Heart right ventricle (tissue), 16 donors: ENCODE measurements at places on chromosomes 12 and 14.
A peak's percentile ranks its signal among the peaks of the same experiment; 100 is the strongest.

DNA sequence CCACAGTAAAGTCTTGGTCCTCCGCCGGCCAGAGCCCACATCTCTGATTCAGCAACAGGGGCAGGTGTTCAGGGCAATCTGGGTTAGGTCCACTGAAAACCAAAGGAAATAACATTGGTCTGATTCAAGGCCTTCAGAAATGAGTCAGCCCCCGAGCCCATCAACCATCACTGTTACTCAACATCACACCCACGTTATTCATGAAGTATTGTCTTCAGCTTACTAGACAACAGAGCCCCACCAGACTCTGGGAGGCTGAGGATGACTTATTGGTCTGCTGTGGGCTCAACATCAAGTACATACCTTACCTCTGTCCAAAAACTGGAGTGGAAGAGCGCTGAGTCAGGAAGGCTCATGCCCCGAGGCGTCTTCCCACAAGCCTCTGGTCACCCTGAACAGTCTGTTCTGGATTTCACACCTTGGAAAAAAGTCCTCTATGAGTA lies 97.5 kb downstream of the ZFP36L1 start:
- no peaks in the 10 kb centered on the region for H3K36me3 ChIP-seq
- H3K4me3 ChIP-seq: no peak overlapping the region
- H3K27me3 ChIP-seq: no peaks in the 10 kb centered on the region
- H3K27ac ChIP-seq: no peak overlapping the region
- no peak for DNase-seq

- H3K27ac ChIP-seq: no peak overlapping the region
- H3K27me3 ChIP-seq: no peaks in the 10 kb centered on the region
- H3K36me3 ChIP-seq: no peaks in the 10 kb centered on the region
- DNase-seq: no peak
- H3K4me1 ChIP-seq: peaks cover 18% of the 10 kb centered on the region
- H3K4me3 ChIP-seq: no peak overlapping the region
Observed at GRCh38 chr14:50821510-50822464, 9.2 kb downstream of the NIN start.

GRCh38 chr12:15796493-15797141 lies 7.4 kb upstream of the EPS8 start:
- no peaks in the 10 kb centered on the region for H3K36me3 ChIP-seq
- no peaks in the 10 kb centered on the region for H3K4me1 ChIP-seq
- H3K27me3 ChIP-seq: no peaks in the 10 kb centered on the region
- H3K27ac ChIP-seq: no peak overlapping the region
- no peak for DNase-seq
- no peak overlapping the region for H3K4me3 ChIP-seq

GRCh38 chr14:27008187-27008586 lies 410.4 kb upstream of the NOVA1 start:
- no peaks in the 10 kb centered on the region for H3K36me3 ChIP-seq
- H3K4me3 ChIP-seq: no peak overlapping the region
- H3K4me1 ChIP-seq: no peaks in the 10 kb centered on the region
- no peak overlapping the region for H3K27ac ChIP-seq
- no peak for DNase-seq

- H3K4me1 ChIP-seq: peaks cover 8% of the 10 kb centered on the region
- no peaks in the 10 kb centered on the region for H3K27me3 ChIP-seq
- H3K36me3 ChIP-seq: no peaks in the 10 kb centered on the region
- DNase-seq: peak; percentile 56
- H3K27ac ChIP-seq: no peak overlapping the region
Observed at GRCh38 chr14:93132472-93133065, 16.8 kb upstream of the ITPK1 start.

DNA sequence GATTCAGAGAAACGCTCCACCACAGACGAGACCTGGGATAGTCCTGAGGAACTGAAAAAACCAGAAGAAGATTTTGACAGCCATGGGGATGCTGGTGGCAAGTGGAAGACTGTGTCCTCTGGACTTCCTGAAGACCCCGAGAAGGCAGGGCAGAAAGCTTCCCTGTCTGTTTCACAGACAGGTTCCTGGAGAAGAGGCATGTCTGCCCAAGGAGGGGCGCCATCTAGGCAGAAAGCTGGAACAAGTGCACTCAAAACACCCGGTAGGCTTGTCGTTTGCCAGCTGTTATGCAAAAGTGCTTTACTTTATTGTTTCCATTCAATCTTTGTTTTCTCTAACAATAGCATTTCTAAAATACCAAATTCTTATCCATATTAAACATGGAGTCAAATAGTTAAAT lies 287.3 kb downstream of the NAV3 start:
- no peaks in the 10 kb centered on the region for H3K4me1 ChIP-seq
- H3K4me3 ChIP-seq: no peak overlapping the region
- no peaks in the 10 kb centered on the region for H3K27me3 ChIP-seq

GRCh38 chr14:20836668-20837338 lies 34.2 kb upstream of the RNASE1 start:
- no peaks in the 10 kb centered on the region for H3K4me1 ChIP-seq
- H3K4me3 ChIP-seq: no peak overlapping the region
- DNase-seq: no peak

- peak overlapping the region; percentile 52 for H3K4me3 ChIP-seq
- H3K4me1 ChIP-seq: peaks cover 40% of the 10 kb centered on the region
- peak; percentile 36 for DNase-seq
- H3K36me3 ChIP-seq: no peaks in the 10 kb centered on the region
Observed at GRCh38 chr14:76958980-76959710, 69.4 kb downstream of the IRF2BPL start.

GRCh38 chr14:102043251-102044025 lies 43.4 kb downstream of the HSP90AA1 start:
- H3K27ac ChIP-seq: peak overlapping the region; percentile 65
- no peak overlapping the region for H3K4me3 ChIP-seq
- no peaks in the 10 kb centered on the region for H3K27me3 ChIP-seq
- H3K36me3 ChIP-seq: peaks cover 96% of the 10 kb centered on the region
- no peak for DNase-seq

DNA sequence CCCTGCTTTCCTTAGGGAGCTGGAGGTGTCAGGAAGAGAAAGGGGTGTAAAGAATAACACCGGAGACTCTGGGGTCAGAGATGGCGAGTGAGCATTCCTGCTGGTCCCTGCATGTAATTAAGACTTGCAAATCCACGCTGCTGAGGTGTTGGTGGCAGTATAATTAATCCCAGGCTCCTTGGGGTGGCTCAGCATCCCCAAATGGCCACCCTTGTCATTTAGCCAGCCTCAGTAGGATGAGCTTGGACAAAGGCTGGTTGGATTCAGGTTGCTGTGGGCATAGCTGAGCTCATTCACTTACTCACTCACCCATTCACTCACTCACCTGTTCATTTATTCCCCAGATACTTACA lies 174.4 kb upstream of the RPH3A start:
- H3K4me1 ChIP-seq: no peaks in the 10 kb centered on the region
- DNase-seq: no peak
- peaks cover 46% of the 10 kb centered on the region for H3K27me3 ChIP-seq
- H3K27ac ChIP-seq: no peak overlapping the region

GRCh38 chr14:96083667-96084320 lies 44.6 kb downstream of the C14orf132 start:
- H3K27me3 ChIP-seq: peaks cover 8% of the 10 kb centered on the region
- H3K4me1 ChIP-seq: no peaks in the 10 kb centered on the region
- H3K27ac ChIP-seq: no peak overlapping the region
- no peaks in the 10 kb centered on the region for H3K36me3 ChIP-seq

DNA sequence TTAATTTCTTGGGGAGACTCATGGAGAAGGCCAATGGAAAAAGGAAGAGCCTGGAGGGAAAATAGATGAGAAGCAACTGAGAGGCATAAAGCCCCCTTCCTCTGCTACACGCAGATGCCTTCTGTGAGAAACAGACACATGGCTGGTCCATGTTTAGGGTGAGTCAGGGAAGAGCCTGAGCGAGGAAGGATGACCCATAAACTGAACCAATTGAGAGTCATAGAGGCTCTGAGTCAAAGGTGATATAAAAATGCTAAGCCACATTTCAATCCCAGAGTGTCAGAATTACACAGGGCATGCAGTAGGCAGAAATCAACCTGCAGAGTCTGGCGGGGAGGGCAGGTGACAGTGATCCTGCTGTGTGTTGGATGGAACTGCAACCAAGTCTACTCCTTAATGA lies 30.1 kb upstream of the NEDD1 start:
- no peaks in the 10 kb centered on the region for H3K36me3 ChIP-seq
- no peak overlapping the region for H3K4me3 ChIP-seq
- H3K27me3 ChIP-seq: no peaks in the 10 kb centered on the region
- no peaks in the 10 kb centered on the region for H3K4me1 ChIP-seq

- no peak overlapping the region for H3K4me3 ChIP-seq
- no peaks in the 10 kb centered on the region for H3K36me3 ChIP-seq
- no peaks in the 10 kb centered on the region for H3K4me1 ChIP-seq
- H3K27ac ChIP-seq: no peak overlapping the region
Observed at GRCh38 chr14:81329640-81330381, 70.3 kb downstream of the STON2 start.

GRCh38 chr12:12016284-12017100 lies 54.2 kb upstream of the BCL2L14 start:
- DNase-seq: no peak
- H3K27ac ChIP-seq: no peak overlapping the region
- H3K36me3 ChIP-seq: no peaks in the 10 kb centered on the region
- peaks cover 22% of the 10 kb centered on the region for H3K4me1 ChIP-seq
- H3K27me3 ChIP-seq: no peaks in the 10 kb centered on the region
- H3K4me3 ChIP-seq: no peak overlapping the region

GRCh38 chr12:121964813-121965643 lies 46.6 kb downstream of the CFAP251 start:
- DNase-seq: no peak
- H3K4me3 ChIP-seq: no peak overlapping the region
- no peak overlapping the region for H3K27ac ChIP-seq
- H3K4me1 ChIP-seq: peaks cover 8% of the 10 kb centered on the region
- no peaks in the 10 kb centered on the region for H3K27me3 ChIP-seq

GRCh38 chr12:14264316-14264715 lies 101.2 kb upstream of the ATF7IP start:
- H3K27ac ChIP-seq: peak overlapping the region; percentile 5
- DNase-seq: no peak
- no peaks in the 10 kb centered on the region for H3K27me3 ChIP-seq
- H3K36me3 ChIP-seq: no peaks in the 10 kb centered on the region

DNA sequence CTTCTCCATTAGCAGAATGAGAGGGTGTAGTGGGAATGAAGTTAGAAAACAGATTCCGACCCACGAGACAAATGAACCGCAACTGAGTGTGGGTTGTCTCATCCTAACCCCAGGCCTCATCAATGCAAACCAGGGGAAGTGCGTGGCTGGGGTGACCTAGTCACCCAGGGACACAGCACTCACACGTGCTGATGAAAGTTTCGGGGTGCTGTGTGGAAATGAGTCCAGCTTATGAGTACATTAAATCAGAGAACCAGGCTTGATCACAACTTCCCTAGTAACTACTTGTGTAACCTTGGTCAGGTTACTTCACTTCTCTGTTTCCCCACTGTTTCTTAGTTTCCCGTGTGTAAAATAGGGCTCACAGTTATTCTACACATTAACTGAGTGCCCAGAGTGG lies 95.4 kb upstream of the CDKN3 start:
- no peaks in the 10 kb centered on the region for H3K4me1 ChIP-seq
- no peak overlapping the region for H3K4me3 ChIP-seq
- H3K27me3 ChIP-seq: no peaks in the 10 kb centered on the region
- DNase-seq: no peak

DNA sequence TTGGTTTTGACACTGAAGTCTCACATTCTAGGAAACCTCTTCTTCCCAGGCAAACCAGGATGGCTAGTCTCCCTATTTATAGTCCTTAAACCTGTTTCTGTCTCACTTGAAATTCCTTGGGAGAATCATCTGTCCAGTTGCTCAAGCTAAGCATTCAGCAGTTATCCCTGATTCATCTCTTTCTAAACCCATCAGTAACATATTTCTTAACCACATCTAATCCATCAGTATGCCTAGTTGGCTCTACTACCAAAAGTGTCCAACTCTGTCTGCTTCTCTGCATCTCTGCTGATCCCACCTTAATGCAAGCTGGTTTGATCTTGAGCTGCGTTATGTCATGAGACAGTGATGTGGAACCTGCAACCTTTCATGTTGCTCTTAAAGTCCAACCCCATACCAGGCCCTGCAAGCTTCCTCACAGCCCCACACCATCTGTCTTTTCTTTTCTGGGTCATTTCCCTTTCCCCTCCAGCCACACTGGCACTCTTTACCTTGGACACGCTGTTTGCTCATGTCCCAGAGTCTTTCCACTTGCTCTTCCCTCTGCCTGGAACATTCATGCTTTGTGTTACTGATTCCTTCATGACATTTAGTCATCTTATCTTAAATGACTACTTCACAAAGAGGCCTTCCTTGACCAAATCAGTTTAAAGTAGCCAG lies 380.8 kb upstream of the RGS6 start:
- no peaks in the 10 kb centered on the region for H3K27me3 ChIP-seq
- DNase-seq: no peak
- no peaks in the 10 kb centered on the region for H3K36me3 ChIP-seq
- no peaks in the 10 kb centered on the region for H3K4me1 ChIP-seq
- H3K4me3 ChIP-seq: no peak overlapping the region

DNA sequence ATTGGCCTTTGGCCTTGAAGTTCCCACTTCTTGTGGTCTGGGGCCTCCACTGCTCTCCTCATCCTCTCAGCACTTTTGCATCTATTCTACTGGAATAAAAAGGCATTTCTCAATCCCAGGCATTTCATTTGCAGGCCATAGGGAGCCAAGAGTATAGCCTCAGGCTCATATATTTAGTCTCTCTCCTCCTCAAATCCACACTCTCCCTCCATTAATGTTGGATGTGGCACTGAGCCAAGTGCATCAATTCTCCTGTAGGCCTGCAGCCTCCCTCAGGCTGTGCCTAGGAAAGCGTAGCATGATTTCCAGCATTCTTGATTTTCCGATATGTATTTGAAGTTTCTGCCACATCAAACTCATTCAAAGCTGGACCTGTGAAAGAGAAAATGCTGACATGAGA lies 211.5 kb upstream of the CPNE8 start:
- H3K4me3 ChIP-seq: no peak overlapping the region
- no peaks in the 10 kb centered on the region for H3K36me3 ChIP-seq
- no peaks in the 10 kb centered on the region for H3K4me1 ChIP-seq
- no peak overlapping the region for H3K27ac ChIP-seq
- no peak for DNase-seq
- no peaks in the 10 kb centered on the region for H3K27me3 ChIP-seq

GRCh38 chr12:5588176-5588575 lies 156.3 kb downstream of the NTF3 start:
- no peak overlapping the region for H3K27ac ChIP-seq
- no peak overlapping the region for H3K4me3 ChIP-seq
- peaks cover 4% of the 10 kb centered on the region for H3K4me1 ChIP-seq
- no peak for DNase-seq

- H3K4me3 ChIP-seq: no peak overlapping the region
- no peaks in the 10 kb centered on the region for H3K36me3 ChIP-seq
- DNase-seq: no peak
- H3K4me1 ChIP-seq: peaks cover 4% of the 10 kb centered on the region
- H3K27me3 ChIP-seq: peaks cover 26% of the 10 kb centered on the region
- H3K27ac ChIP-seq: no peak overlapping the region
Observed at GRCh38 chr14:91830777-91831176, 36.6 kb downstream of the TC2N start.

GRCh38 chr12:4959381-4959780 lies 49.7 kb downstream of the KCNA1 start:
- peaks cover 44% of the 10 kb centered on the region for H3K27me3 ChIP-seq
- no peak for DNase-seq
- H3K36me3 ChIP-seq: no peaks in the 10 kb centered on the region
- no peak overlapping the region for H3K27ac ChIP-seq
- H3K4me1 ChIP-seq: peaks cover 6% of the 10 kb centered on the region
- H3K4me3 ChIP-seq: no peak overlapping the region

GRCh38 chr14:64812412-64812811 lies 67.3 kb downstream of the SPTB start:
- DNase-seq: no peak
- H3K36me3 ChIP-seq: no peaks in the 10 kb centered on the region
- H3K4me1 ChIP-seq: peaks cover 4% of the 10 kb centered on the region
- H3K27me3 ChIP-seq: peaks cover 8% of the 10 kb centered on the region
- no peak overlapping the region for H3K27ac ChIP-seq
